ENCODE measurements at places on chromosomes 3 and 15. TPM values are rescaled to one million over a fixed set of nuclear protein-coding genes. Genes with fewer than 3 reads are reported as not detected.

SERINC4 gene
- not detected for total RNA-seq

- DNase-seq: no peak
Measured at GRCh38 chr3:127987309-127987995, 64.8 kb upstream of the SEC61A1 start.

GRCh38 chr3:10992943-10993728, 588 bp downstream of the SLC6A1 start:
- DNase-seq: no peak

ROPN1 gene
- total RNA-seq: not detected

VPS8 gene
- 83.7 TPM for total RNA-seq

EPHB1 gene
- total RNA-seq: 1.2 TPM

- no peak for DNase-seq
Measured at GRCh38 chr3:181933052-181933618, 221.4 kb downstream of the SOX2 start.

CCDC32 gene
- 24.0 TPM for total RNA-seq

SYNPR gene
- total RNA-seq: not detected

KLHL40 gene
- not detected for total RNA-seq

P2RY13 gene
- not detected for total RNA-seq

GRCh38 chr3:194111336-194111735, 24.6 kb upstream of the HES1 start:
- DNase-seq: no peak

NEIL1 gene
- 3.5 TPM for total RNA-seq

DNA sequence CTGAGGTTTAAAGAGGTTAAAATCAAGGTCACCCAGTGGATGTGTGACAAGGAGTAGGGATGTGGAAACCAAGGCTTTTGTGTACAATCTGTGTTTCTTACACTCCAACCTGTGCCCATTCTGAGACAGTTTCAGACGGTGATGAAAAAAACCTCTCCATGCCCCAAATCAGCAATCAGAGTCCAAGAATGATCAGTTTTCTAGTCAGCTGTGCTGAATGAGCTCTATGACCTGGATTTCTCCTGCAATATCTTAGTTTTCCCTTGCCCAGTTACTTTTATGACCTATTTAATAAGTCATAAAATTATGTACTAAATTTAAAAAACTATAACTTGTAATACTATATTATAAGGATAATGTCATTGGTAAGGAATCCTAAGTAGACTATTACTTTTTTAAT, 37.5 kb upstream of the CBLB start:
- DNase-seq: no peak

LINGO1 gene
- not detected for total RNA-seq

DNA sequence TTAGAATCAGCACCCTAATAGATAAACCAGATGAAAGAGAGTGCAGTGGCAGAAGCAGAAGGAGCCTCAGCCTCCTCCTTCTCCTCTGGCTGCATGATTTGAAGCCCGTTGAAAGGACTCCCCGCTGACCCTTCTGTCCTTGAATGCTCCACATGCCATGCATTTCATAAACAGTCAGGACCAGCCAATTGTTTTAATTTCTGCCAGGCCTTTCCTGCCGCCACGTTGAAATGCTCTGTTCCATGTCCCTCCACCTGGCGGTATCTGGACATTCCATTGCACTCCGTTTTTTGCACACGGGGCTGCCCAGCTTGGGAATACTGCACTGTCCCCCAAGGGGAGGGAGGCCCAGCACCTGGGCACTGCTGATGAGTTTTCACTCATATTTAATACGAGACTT, 35.2 kb upstream of the GLCE start:
- no peak for DNase-seq

- peak; percentile 50 for DNase-seq
Measured at GRCh38 chr3:30779686-30780287, 114.7 kb downstream of the GADL1 start.

GRCh38 chr3:114214542-114215341, 22.6 kb downstream of the ZNF80 start:
- no peak for DNase-seq

- peak; percentile 87 for DNase-seq
Measured at GRCh38 chr3:31077021-31077601, 182.7 kb upstream of the GADL1 start.

DNA sequence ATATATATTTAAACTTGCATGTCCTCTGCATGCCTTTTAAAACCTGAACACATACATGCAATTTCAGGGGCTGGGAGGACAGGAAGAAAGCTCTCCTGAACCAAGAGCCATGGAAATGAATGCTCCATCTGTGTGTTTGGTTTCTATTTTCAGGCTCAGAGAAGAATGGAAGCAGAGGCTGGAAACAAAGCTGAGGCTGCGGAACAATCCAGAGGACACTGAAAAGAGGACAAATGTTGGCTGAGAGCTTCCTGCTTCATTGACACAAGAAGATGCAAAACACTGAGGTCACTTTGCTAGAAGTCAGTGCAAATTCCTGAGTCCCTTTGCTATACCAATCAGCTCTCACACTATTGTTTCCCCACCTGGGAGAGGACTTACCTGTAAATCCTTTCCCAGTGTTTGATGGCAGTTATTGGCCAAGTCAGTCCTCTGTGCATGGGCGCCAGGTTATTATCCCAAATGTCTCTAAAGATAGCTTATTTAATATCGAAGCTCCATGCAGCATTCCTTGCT, 12.7 kb downstream of the FAM240A start:
- DNase-seq: no peak

- peak; percentile 77 for DNase-seq
Measured at GRCh38 chr3:13518516-13518953, 30.4 kb upstream of the FBLN2 start.

DNA sequence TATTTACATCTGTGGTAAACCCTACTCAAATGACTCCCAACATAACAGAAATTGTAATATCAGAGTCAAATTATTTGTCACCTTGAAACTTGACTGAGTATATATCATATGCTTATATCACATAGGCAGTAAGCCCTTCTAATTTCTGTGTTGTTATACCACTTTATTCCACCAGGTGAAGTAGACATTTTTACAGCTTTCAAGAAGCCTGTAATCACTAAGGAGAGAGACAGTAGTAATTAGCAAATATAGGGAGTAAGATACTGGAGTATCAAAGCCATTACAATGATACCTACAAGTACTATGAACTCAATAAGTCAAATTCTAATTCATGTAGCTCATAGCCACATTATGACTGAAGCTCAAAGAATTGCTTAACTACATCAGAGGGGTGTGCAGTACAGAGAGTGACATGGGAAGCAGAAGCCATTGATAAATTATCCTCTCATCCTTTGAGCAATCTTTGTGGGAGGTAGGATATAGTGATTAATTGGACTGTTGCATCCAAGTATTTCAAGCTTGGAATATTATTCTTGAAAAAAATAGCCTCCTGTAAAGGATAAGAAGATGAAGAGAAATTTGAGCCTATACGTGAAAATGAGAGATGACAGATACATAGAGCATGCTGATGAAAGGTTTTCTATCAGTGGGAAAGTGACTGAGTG, 1005.9 kb downstream of the ZPLD1 start:
- no peak for DNase-seq

- DNase-seq: peak; percentile 40
Measured at GRCh38 chr15:35173444-35174118, 88.5 kb upstream of the NANOGP8 start.

GRCh38 chr3:197309528-197310361, 11.3 kb upstream of the DLG1 start:
- DNase-seq: peak; percentile 95

DNA sequence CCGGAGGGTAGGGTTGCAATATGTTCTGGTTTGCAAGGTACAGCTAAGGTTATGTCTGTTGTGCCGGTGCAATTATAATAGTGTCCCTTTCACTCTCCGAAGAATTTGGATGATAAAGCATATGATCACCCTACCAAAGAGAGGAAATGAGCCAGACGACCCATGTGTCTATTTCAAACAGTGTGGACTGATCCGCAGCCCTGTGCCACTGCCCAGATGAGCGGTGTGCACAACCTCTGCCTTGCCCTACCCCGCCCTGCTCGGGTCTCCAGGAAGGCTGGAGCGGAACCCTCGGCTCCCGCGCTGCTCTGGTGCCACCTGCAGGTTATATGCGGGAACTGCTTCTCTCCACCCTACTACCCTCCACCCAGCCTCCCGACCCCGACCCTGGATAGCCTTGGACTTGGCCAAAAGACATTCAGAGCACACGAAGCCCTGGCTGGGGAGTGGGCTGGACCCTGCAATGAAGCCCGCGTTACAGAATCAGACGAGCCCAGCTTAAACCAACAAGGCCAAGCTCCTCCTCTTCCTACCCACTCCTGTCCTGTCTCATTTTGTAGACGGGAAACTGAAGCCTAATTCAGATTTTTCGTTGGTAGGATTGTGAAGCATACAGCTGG, 68.4 kb upstream of the CHRNB4 start:
- peak; percentile 39 for DNase-seq

GRCh38 chr15:49135342-49135857, 20.0 kb downstream of the COPS2 start:
- peak; percentile 36 for DNase-seq

DNA sequence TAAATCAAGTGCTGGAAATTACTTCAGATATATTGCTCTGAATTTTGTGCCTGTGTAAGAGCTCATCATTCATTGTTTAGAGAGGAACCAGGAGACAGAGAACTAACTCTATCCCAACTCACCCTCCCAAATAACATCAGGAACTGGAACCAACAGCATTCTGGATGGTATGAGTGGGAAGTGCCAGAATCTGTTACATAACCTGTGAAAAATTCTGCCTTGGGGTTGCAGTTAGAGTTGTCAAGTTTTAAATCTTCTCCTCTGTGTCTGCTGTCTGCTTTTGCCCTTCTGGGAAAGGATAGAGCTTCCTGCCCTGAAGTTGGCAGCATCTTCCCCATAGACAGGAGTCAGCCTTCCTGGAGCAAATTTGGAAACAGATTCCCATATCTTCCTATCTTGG, 41.2 kb downstream of the TIMP4 start:
- no peak for DNase-seq

DNA sequence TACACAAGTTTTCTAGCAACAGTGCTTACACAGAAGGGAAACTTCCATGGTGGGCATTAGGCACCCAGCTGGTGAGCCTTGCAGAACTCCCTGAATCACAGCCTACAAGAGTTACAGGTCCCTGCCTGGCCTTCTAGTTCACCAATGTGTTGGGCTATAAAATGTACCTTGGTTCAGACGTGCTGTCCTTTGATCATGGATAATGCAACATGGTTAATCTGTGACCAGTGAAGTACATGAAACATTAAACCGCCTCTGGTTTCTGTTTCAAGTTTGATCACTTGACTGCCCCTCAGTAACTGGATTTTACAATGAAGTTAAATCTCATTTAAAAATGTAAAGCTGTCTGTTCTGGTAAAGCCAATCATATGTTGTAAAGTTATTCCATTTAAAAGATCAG, 51.8 kb downstream of the FMN1 start:
- DNase-seq: no peak
